ENCODE measurements at places on chromosomes 6 and 20. TPM values are rescaled to one million over a fixed set of nuclear protein-coding genes. Genes with fewer than 3 reads are reported as not detected.

Gene ANKRD66
- total RNA-seq, result not detected

Gene ADGB
- total RNA-seq, result not detected

Gene C6orf132
- 5.9 TPM for total RNA-seq

Gene ULBP1
- 3.6 TPM for total RNA-seq

Gene OR2H2
- not detected for total RNA-seq

Gene GPX5
- total RNA-seq, result not detected

Gene TTLL9
- not detected for total RNA-seq

Gene TMEM217
- not detected for total RNA-seq

Gene ADTRP
- 0.17 TPM for total RNA-seq

Gene TCP11
- total RNA-seq, result 0.15 TPM

Gene PRIM2
- total RNA-seq, result 30.3 TPM

Gene SPACA1
- not detected for total RNA-seq

Gene CD24
- total RNA-seq, result 0.17 TPM

Gene F13A1
- not detected for total RNA-seq

Gene B4GALT5
- total RNA-seq, result 12.9 TPM

Gene MUC21
- not detected for total RNA-seq

Gene OARD1
- total RNA-seq, result 8.8 TPM

Gene GGT7
- total RNA-seq, result 9.6 TPM

Gene PTPRK
- 21.4 TPM for total RNA-seq

All from bronchus fibroblast of lung (primary cell).